ENCODE measurements at places on chromosomes 4 and X.
A peak's percentile ranks its signal among the peaks of the same experiment; 100 is the strongest.

DNA sequence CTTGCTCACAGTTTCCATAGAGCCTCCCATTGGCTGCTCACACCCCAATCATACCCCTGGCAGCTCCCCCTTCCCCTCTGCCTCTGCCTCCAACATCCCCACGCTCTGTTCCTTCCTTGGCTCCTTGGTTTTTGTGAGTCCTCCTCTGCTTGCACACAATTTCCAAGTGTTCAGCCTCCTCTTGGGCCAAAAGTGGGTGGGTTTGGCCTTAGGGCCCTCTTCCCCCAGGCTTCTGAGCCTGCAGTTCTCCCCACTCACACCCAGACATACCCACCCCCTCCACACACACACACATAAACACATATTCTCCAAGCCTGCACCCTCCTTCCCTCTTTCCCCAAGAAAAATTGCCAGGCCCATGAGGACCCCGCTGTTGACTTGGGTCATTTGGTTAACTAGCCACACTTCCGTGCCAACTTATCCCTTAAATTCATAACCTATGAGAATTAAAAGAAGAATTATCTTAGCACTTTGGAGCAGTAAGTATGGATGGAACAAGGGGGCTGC, 4.5 kb downstream of the APLN start:
- DNase-seq = no peak

GRCh38 chr4:25862411-25863346, at the start of gene SEL1L3:
Gene SEL1L3, minus strand, starts transcription at chr4:25862988. Its CDS starts 152 bp downstream, at chr4:25862836.
- no peak for DNase-seq

DNA sequence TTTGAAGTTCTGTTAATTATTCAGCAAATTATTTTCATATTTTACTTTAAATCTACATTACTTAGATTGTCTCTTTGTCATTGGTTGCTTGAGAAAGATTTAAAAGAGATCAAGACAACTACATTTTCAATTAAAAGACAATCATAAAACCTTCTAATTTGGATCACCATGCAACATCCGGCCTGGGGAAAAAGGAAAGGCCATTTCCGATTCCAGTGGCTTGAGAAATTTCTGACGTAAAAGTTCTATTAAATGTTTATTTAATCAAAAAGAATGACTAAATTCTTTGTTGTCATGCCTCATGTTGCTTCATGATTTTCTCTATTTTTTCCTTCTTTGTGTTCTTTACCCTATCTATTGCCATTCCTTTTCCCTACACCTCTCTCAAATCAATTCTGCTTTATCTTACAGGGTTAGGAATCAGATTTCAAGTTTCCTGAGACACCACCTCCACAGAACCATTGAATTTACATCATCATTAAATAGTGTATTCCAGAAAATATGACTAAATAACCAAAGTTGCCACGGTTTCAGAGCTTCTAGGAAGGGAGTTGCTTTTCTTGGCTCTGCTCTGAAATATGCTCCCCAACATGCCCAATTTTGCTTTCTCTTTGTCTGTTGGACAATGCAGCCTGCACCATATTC, 124.6 kb upstream of the ACSL4 start:
- DNase-seq = no peak

DNA sequence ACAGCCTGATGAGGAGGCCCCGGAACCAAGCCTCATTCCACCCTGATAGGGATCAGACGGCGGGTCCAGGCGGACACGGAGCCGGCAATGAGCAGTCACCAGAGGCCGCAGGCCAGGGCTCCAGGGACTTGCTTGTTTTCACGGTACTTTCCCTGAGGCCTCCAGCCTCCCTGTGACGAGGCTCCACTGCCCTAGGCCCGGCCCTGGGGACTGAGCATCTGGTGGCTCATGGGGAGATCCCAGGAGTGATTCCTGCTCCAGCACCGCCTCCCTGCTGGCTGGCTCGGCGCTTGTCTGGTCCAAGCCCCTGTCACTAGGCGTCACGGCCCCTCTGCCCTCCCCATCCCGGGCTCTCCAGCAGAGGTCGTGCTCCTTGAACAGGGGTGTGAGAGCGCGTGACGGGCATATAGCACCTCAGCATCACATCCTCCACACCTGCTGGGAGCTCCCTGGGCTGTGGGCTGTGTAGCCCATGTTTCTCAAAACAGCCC, 14.1 kb downstream of the HTRA3 start:
- no peak for DNase-seq

- DNase-seq = no peak
These were observed 8.8 kb downstream of the PROM1 start for GRCh38 chr4:16075061-16075460.

- DNase-seq = no peak
These were observed 27.0 kb downstream of the TEC start for GRCh38 chr4:48242511-48243195.

DNA sequence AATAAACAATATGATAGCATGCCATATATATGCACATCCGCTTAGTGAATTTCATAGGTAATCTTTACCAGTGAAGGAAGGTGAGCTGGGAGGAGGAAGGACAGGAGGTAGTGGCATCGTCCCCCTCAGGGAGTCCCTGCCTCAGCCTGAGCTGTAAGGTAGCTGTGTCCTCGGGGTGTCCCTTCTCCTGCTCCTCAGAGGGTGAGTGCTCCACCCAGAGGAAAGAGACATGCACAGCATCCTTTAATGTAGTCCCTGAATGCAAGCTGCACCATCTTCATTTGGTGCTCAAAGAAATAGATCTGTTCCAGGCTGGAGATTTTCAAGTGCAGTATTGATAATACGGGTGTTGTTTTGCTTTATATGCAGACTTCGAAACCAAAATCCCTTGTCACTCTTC, 330.4 kb upstream of the SFRP2 start:
- no peak for DNase-seq

- DNase-seq = peak; percentile 32
These were observed 3.5 kb upstream of the MAD2L1 start for GRCh38 chr4:120070196-120070595.

GRCh38 chr4:89175611-89176010, 64.3 kb downstream of the TIGD2 start:
- DNase-seq = no peak

GRCh38 chrX:15988661-15989603, 134.3 kb upstream of the AP1S2 start:
- DNase-seq = peak; percentile 25

GRCh38 chrX:40524423-40524822, 56.3 kb upstream of the ATP6AP2 start:
- no peak for DNase-seq

DNA sequence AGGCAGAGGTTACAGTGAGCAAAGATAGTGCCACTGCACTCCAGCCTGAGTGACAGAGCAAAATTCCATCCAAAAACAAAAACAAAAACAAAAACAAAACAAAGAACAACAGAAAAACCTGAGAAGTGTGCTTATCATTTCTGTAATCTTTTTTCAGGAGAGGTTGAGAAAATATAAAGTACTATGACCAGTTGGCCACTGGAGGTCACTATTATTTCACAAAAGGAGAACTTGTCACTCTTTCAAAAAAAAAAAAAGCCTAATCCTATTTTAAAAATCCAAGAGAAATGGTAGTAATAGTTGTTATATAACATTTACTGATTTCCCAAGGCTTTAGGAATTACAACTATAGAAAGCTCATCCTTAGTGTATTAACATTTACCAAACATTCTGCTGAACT, 24.9 kb upstream of the RNF150 start:
- peak; percentile 25 for DNase-seq

DNA sequence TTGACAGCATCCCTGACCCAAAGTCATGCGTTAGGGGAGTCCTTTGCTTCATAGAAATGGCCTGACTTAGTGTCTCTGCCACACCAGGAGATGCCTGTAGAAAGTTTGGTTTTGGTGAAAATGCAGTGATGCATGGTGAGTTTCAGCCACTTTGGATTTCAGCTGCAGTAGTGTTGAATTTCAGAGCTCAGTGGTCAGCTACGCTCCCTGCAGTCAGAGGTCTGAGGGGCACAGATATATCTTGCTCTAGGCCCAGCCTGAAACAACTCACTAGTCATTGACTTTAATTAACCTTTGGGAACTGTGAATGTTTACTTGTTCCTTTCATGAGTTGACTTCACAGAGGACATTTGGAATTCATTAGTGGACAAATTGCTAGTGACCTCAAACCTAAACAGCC, 17.5 kb downstream of the RBMX2 start:
- DNase-seq = no peak

- DNase-seq = peak; percentile 37
These were observed 58.5 kb downstream of the TSC22D3 start for GRCh38 chrX:107716816-107717700.
